ENCODE measurements at places on chromosomes 1 and 21. TPM values are rescaled to one million over a fixed set of nuclear protein-coding genes. Genes with fewer than 3 reads are reported as not detected.

Gene TDRD10
- 2.3 TPM for total RNA-seq

Gene TMIGD3
- 2.6 TPM for total RNA-seq

Gene MR1
- 23.5 TPM for total RNA-seq

Gene ICOSLG
- 1.7 TPM for total RNA-seq

Gene FMO5
- 2.9 TPM for total RNA-seq

Gene NCMAP
- total RNA-seq = 0.65 TPM

Gene FAM167B
- 5.6 TPM for total RNA-seq

Gene DYNLT4
- 0.83 TPM for total RNA-seq

Gene CACNA1S
- total RNA-seq = not detected

Gene TAS1R1
- total RNA-seq = not detected

Gene RHD
- total RNA-seq = not detected

Gene CATSPERE
- total RNA-seq = 1.6 TPM

Gene SPRR2B
- total RNA-seq = not detected

Gene SLC25A34
- total RNA-seq = 0.69 TPM

Gene KCNJ9
- total RNA-seq = not detected

Gene SLC1A7
- total RNA-seq = 0.99 TPM

Gene C1orf53
- not detected for total RNA-seq

Gene EVA1C
- 86.6 TPM for total RNA-seq

Gene MIGA1
- total RNA-seq = 16.1 TPM

Gene NFASC
- total RNA-seq = 122 TPM

Gene MIXL1
- total RNA-seq = not detected

Gene FALEC
- total RNA-seq = not detected

Gene ISG15
- total RNA-seq = 41.9 TPM

Gene AMY2A
- total RNA-seq = 1.7 TPM

Gene F13B
- not detected for total RNA-seq

Gene TFF2
- not detected for total RNA-seq

Gene A3GALT2
- total RNA-seq = not detected

Gene LEMD1
- not detected for total RNA-seq

Gene KAZN
- 11.6 TPM for total RNA-seq

Gene HLX
- 27.3 TPM for total RNA-seq

Gene PYCR2
- 73.6 TPM for total RNA-seq

Data from esophagus muscularis mucosa (tissue), 4 donors.